ENCODE measurements at places on chromosomes 11 and 22. TPM values are rescaled to one million over a fixed set of nuclear protein-coding genes. Genes with fewer than 3 reads are reported as not detected.

Gene KDELR3
- total RNA-seq: 5.9 TPM

Gene TSPO
- 185 TPM for total RNA-seq

Gene E2F8
- 0.38 TPM for total RNA-seq

Gene TMEM45B
- total RNA-seq: 16.4 TPM

Gene CDCA5
- total RNA-seq: 1.7 TPM

Gene ALDH3B1
- total RNA-seq: 95.9 TPM

Gene PTGDR2
- 1.8 TPM for total RNA-seq

Gene PDGFD
- total RNA-seq: 5.0 TPM

Gene SCGB1A1
- total RNA-seq: 5.4 TPM

Gene INS
- total RNA-seq: not detected

Gene KCNC1
- total RNA-seq: not detected

Gene AMOTL1
- total RNA-seq: 62.5 TPM

Gene INTS4
- 35.9 TPM for total RNA-seq

Gene ASCC2
- total RNA-seq: 54.6 TPM

Gene CDC42EP2
- total RNA-seq: 27.5 TPM

Gene PGA5
- not detected for total RNA-seq

Gene ST14
- 59.1 TPM for total RNA-seq

Gene SLC22A12
- not detected for total RNA-seq

Gene SMCO4
- total RNA-seq: 55.7 TPM

Gene OTOG
- not detected for total RNA-seq

Gene STK33
- total RNA-seq: 9.4 TPM

Gene OR6A2
- not detected for total RNA-seq

Gene DDTL
- total RNA-seq: 2.5 TPM

Gene BET1L
- 57.9 TPM for total RNA-seq

Gene LRRC74B
- not detected for total RNA-seq

Gene HOATZ
- not detected for total RNA-seq

Gene SMC1B
- not detected for total RNA-seq

Gene BBOX1
- not detected for total RNA-seq

Gene HEPHL1
- total RNA-seq: not detected

Gene MS4A15
- total RNA-seq: 147 TPM

Gene ZW10
- total RNA-seq: 11.5 TPM
